GM12891 (cell line): ENCODE measurements at places on chromosomes 6 and 20.

GRCh38 chr6:17413313-17413750 is 19.9 kb downstream of the CAP2 start:
- no peak for DNase-seq

DNA sequence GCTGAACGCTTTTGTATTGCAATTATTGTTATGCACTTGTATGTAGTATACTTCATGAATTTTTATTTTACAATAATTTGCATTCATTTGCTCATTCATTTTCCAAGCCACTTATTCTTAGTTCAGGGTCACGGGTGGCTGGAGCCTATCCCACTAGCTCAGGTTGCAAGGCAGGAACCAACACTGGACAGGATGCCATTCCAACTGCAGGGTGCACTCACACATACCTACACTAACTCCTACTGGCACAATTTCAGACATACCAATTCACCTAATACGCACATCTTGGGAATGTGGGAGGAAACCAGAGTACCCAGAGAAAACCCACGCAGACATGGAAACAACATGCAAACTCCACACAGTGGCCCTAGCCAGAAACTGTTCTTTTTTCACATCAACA is 61.8 kb downstream of the LMBRD1 start:
- DNase-seq = no peak

DNA sequence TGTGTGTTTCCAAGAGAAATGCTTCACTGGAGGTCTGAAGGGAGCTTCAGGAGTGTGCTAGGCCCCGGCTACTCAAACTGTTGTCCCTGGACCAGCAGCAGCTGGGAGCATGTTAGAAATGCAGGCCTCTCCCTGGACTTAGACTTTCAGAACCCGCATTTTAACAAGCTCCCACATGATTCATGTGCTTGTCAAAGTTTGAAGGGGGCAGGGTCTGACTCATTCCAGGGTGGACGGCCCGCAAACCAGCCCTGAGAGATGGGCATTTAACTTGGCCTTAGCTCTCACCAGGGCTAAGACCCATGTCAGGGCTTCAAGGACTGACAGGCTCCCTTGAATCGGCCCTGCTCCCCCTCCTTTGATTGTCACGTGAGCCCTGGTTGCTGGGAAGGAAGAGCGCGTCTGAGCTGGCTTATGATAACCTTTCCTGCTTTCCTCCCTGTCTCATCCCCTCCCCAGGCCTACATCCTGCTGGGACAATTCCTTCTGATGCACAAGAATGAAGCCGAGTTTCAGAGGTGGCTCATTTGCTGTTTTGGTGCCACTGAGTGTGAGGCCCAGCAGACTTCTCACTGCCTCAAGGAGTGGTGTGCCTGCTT is 35.5 kb downstream of the BANF2 start:
- DNase-seq = no peak

GRCh38 chr6:164216839-164217238 is 802.3 kb downstream of the QKI start:
- no peak for DNase-seq

GRCh38 chr6:151060096-151060765 is 179.5 kb upstream of the AKAP12 start:
- DNase-seq = no peak
